ENCODE measurements at places on chromosomes 3 and 15. TPM values are rescaled to one million over a fixed set of nuclear protein-coding genes. Genes with fewer than 3 reads are reported as not detected.
A peak's percentile ranks its signal among the peaks of the same experiment; 100 is the strongest.

C3orf20 gene
- not detected for total RNA-seq

MRAS gene
- total RNA-seq = 2.2 TPM

PATL2 gene
- total RNA-seq = 1.2 TPM

HESX1 gene
- total RNA-seq = 0.48 TPM

CSPG4 gene
- total RNA-seq = 2.1 TPM

AQP9 gene
- 0.98 TPM for total RNA-seq

DPPA4 gene
- total RNA-seq = 1.9 TPM

PCOLCE2 gene
- 1.0 TPM for total RNA-seq

TCTA gene
- 35.0 TPM for total RNA-seq

DNAJB8 gene
- total RNA-seq = not detected

ABHD2 gene
- 71.5 TPM for total RNA-seq

GPR176 gene
- total RNA-seq = 2.2 TPM

CFAP100 gene
- total RNA-seq = not detected

TUSC7 gene
- not detected for total RNA-seq

IQCH gene
- total RNA-seq = 2.2 TPM

DNA sequence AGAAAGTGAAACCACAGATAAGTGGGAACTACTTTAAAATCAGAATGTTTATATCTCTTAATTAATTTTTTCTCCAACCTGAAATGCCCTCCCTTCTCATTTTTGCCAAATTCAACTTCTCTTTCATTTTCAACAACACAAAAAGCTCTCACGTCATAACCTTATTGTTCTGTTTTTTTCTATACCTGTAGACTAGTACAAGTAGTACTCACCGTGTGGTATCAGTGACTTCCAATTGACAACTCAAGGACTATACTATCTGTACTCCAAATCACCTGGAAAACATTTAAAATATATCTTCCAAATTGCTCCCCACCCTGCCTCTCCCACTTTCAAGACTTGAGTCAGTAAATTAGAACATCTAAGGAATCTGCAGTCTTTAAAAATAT is 72.8 kb upstream of the ZNF280D start:
- no peak for DNase-seq

DNA sequence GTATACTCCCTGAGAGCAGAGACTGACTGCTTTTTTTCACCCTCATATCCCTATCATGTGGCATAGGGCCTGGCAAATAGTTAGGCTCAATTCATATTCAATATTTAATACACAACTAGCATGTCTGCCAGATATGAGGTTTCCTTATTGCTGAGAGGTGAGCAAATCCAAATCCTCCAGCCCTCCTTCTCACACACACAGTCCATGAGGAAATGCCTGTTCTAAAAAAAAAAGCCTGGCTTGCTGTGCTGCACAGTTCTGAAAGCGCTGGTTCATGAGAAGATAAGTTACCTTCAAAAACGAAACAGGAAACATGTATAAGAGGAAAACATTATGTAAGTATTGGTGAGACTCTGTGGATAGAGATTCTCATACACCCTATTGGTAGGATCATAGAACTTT is 15.5 kb upstream of the ACAP2 start:
- no peak for DNase-seq

- DNase-seq = no peak
Measured at GRCh38 chr3:31275583-31275982, 257.1 kb upstream of the STT3B start.

DNA sequence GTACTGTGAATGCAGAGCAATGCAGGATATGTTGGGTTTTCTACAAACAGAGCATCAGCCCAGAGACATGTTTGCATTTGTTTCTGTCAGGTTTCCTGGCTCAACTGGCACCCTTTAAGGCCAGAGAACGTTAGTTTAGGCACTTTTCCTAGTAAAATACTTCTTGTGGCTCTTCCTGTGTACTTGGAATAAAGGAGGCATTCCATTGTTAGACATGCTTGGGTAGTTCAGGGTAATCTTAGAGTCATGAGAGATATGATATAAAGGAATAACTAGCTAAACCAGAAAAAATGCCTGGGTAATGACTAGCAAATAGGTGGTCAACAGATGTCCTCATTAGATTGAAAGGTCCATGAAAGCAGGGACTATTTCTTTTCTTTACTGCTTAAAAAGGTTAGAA is 60.4 kb upstream of the RBM5 start:
- no peak for DNase-seq

- peak; percentile 72 for DNase-seq
Measured at GRCh38 chr3:141686466-141687291, 51.4 kb upstream of the RNF7 start.

DNA sequence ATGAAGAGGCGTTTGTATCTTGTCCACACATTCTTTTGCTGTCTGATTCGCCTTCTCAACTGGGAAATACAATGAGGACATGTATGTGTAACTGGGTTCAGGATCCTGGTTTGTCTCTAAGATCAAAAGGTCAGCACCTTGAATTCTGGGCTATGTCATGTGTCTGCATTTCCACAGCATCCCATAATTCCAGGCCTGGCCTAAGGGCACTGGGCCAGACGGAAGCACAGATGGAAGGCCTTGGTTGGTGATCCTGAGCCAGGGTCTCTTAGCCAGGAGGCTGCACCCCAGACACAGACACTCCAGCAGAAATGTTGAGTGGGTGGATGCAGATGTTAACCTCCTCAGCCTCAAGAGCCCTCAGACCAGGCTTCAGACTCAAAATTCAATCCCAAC is 23.7 kb upstream of the HERC1 start:
- DNase-seq = no peak

GRCh38 chr3:25456723-25457670 is 28.9 kb downstream of the RARB start:
- DNase-seq = no peak

- no peak for DNase-seq
Measured at GRCh38 chr15:73082812-73083211, 30.5 kb downstream of the NEO1 start.

GRCh38 chr3:57961177-57961827 is 46.9 kb upstream of the FLNB start:
- no peak for DNase-seq

DNA sequence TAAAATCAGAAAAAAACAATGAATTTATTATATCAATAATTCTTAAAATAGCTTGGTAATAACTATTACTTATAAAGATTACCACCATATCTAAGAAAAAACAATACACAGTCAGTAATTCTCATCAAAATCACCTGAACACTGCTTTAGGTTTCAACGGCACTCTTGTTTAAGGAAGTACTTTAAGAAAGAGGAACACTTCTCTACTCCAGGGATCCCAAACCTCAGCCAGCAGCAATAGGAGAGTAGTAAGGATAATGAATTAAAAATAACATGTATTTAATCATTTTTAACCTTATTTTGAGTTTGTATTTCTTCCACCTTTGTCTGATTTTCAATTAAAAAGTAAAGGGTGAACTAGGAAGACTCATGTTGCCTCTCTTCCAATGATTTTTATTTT is 494.0 kb upstream of the NR2F2 start:
- DNase-seq = no peak

- DNase-seq = no peak
Measured at GRCh38 chr3:73432023-73432705, 192.6 kb downstream of the PDZRN3 start.

DNA sequence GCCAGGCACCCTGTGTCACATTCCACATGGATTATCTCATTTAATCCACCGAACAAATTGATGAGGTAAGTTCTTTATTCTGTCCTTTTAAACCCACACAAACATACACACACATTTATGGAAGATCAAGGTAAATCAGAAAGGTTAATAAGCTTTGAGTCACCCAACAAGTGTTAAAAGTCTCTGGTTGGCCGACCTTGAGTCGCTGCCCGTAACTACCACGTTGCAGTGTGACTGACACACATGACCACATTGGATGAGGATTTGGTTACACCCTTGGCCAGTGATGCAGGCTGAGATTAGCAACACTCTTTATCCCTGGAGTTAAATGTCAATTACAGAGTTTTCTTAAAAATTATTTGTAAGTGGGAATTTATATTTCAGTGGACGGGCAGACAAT is 19.2 kb downstream of the FOXP1 start:
- DNase-seq = no peak

GRCh38 chr15:70055601-70056051 is 42.1 kb downstream of the TLE3 start:
- no peak for DNase-seq

- DNase-seq = no peak
Measured at GRCh38 chr3:179953993-179954870, 82.5 kb downstream of the PEX5L start.

DNA sequence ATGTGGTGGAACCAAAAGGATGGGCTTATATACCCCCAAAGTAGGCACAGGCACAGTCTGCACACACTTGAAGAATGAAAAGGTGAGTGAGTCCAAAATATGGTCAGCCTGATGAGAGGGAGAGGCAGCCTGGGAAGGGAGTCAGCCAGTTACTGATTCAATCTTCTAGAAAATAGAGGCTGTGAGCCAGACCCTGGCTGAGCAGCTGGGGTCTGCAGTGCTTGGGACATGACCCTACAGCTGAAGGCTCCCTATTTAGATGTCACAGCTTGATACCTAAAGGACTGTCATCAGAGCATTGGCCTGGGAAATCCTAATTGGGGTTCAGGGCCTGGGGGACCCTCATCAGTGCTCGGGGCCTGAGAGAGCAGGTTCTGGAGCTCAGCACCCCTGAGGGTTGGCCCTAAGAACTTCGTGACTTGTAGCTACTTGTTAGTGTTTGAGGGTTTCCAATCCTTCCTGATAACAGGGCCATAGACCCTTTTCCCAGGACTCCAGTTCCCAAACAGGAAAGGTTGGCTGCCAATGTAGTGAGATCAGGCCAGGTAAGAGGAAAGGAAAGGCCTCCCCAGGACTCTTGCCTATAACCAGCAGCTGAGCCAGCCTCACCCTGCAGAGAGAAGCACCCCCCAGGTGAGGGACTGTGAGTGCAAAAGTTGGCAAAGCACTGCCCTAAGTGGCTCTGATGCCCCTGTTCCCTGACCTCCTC is 54.7 kb upstream of the SLCO2A1 start:
- no peak for DNase-seq

- no peak for DNase-seq
Measured at GRCh38 chr3:50414616-50415015, 55.3 kb upstream of the TMEM115 start.

- peak; percentile 44 for DNase-seq
Measured at GRCh38 chr15:89472785-89473256, 23.6 kb downstream of the RHCG start.

GRCh38 chr3:197378985-197379718 is 80.7 kb upstream of the DLG1 start:
- no peak for DNase-seq

DNA sequence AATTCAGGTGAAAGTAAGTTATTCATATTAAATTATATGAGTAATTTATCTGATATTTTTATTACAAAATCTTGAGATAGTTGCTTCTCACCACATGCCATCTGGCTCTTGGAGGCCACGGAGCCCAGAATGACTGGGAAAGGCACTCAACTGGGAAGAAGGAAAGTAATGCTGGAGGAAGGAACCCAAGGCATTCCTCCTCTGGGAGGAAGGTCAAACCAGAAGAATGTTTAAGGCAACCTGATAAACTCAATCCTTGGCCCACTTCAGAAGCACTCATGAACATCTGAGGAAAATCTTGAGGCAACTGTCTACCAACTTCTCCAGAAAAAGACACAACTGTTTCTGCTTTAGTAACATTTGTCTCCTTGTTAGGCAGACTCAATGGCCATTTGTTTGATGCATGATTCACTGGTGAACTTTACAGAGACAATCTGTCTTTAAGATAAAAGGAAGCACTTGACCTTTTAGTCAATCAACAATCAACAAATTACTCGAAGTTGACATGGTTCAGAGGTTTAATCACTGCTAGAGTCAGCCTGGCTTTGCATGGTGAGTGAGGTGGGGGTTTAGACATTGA is 261.4 kb upstream of the MME start:
- DNase-seq = no peak

DNA sequence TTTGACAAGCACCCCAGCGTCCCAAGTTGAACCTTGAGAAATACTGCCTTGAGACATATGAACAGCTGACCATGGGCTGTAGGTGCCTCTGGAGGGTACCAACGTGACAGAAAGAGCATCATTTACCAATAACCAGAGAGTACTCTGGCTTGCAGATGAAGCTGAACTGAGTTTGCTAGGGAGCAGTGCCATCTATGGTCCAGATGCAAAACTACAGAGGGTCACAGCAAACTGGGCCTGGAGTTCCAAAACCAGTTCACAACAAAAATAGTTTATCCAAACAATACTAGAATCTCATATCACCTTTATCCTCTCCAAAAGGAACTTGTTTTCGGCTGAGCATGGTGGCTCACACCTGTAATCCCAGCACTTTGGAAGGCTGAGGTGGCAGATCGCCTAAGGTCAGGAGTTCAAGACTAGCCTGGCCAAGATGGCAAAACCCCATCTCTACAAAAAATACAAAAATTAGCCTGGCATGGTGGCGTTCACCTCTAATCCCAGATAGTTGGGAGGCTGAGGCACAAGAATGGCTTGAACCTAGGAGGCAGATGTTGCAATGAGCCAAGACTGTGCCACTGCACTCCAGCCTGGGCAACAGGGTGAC is 69.3 kb downstream of the CHAC1 start:
- DNase-seq = peak; percentile 43

- DNase-seq = no peak
Measured at GRCh38 chr15:41860049-41860828, 21.6 kb downstream of the PLA2G4B start.

DNA sequence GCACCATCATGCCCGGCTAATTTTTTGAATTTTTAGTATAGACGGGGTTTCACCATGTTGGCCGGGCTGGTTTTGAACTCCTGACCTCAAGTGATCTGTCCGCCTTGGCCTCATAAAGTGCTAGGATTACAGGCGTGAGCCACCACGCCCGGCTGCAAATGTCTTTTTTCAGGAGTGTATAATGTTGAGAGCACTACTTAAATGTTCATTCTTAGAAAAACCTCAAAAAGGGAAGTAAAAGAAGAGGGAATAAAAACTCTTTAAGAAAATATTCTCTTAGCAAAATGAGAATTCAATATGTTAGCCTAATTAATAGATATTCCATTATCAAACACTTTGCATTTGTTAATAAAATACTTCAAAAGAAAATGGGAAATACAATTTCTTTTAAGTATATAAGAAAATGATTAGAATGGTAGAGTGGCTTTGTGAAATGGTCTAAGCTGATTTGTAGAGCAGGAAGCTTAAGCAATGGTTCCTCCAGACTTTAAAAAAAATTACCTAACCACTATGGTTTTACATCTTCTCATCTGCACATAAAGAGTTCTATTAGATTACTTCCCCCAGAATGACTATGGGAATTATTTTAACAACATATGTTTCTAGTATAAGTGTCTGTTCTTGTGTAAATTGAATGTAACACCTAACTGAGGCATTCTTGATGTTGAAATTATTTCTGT is 226.7 kb upstream of the ALCAM start:
- DNase-seq = no peak

Data from colonic mucosa (tissue), 4 donors.